ENCODE measurements at places on chromosomes 16 and 17.

DNA sequence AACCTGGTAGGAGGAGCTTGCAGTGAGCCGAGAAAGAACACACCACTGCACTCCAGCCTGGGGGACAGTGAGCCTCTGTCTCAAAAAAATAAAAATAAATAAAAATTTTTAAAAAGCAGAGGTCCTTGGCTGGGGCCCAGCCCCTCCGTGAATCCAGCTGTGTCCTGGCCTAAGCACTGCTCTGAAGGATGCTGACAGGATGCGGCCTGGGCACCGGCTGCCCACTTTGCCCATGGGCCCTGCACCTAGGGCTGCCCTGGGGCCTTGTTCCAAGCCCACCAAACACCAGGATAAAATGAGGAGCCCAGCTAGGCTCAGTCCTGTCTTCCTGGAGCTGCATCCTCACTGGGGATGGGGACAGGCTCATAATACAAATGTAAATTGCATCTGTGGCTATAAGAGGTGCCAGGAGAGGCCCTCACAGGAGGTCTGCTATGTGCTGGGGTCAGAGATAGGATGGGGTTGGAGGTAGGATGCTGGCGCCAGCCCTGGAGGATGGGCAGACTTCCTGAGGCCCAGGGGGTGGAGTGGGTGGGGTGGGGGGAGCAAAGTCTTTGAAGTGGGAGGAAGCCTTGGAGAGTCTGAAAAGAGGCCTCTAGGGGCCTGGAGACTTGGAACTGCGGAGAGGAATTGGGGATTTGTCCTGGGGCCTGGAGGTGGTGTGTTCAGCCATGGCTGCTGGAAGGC is 6.2 kb downstream of the C16orf89 start:
- DNase-seq = no peak

GRCh38 chr17:13222975-13223374 is 205.1 kb upstream of the ELAC2 start:
- DNase-seq = peak; percentile 87

GRCh38 chr16:87897521-87898505 is 28.5 kb upstream of the SLC7A5 start:
- DNase-seq = no peak

DNA sequence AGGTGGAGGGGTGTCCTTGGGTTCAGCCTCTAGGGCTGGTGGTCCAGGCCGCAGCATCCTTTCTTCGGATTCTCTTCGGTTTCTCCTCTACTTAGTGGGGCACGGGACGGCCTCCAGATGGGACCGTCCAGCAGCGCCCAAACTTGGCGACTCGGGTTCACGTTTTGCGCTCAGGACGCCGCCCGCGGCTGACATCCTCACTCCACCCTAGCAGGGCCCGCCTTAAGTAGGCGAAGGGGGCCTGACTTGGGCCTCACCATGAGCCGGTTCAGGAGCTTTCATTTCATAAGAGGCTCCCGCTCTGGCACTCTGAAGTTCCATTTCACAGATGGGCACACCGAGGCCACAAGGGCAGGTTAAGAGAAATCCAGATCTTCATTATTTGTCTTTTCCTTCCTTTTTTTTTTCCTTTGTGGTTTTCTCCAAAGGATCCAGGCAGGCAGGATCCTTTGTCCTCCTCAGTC is 141.2 kb downstream of the SEC14L1 start:
- DNase-seq = no peak

GRCh38 chr16:78988361-78988969 is 612.1 kb downstream of the MAF start:
- no peak for DNase-seq

- no peak for DNase-seq
Measured at GRCh38 chr17:72365857-72366414, 245.1 kb downstream of the SOX9 start.

GRCh38 chr16:77295896-77296295 is 96.7 kb downstream of the SYCE1L start:
- no peak for DNase-seq

DNA sequence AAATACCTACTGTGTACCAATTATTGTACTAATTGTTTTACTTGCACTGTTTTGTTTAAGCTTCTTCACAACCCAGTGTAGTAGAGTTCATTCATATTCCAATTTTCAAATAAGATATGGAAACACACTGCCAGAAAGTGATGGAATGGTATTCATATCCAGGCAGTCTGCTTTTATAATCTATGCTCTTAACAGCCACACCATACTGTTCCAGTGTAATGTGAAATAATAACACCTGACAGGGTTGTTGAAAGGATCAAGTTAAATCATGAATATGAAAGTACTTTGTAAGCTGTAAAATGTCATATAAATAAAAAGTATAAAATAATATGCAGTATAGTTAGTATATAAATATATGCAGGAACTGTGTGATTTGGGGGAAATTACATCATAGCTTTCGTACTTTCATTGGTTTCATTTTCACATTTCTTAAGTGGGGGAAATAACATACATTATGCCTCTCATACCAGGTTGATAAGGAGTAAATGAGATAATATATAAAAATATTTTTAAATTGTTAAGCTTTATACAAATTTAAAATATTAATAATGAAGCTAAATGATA is 230.8 kb downstream of the TANC2 start:
- no peak for DNase-seq

DNA sequence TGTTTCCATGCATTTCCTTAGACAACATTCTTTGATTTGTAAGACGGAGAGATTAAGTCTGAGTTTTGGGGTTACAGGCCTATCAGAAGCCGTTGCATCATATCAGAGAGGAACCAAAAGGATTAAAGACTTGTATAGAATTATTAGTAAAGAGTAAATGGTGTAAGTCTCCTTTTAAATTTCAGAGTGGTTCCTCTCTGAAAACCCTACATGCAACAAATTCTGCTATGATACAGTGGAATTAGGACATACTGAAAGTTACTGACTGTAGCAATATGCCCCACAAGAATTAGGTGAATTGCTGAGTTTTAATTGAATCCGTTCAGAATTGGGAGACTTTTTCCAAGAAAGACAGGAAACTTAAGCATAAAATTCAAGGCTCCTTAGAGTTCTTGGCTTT is 221.6 kb downstream of the FTO start:
- no peak for DNase-seq

- no peak for DNase-seq
Measured at GRCh38 chr17:51045621-51046020, 75.0 kb downstream of the SPAG9 start.

GRCh38 chr17:19354748-19355147 is 7.8 kb downstream of the B9D1 start:
- no peak for DNase-seq

GRCh38 chr17:17106756-17107155 is 64.5 kb downstream of the MPRIP start:
- no peak for DNase-seq

DNA sequence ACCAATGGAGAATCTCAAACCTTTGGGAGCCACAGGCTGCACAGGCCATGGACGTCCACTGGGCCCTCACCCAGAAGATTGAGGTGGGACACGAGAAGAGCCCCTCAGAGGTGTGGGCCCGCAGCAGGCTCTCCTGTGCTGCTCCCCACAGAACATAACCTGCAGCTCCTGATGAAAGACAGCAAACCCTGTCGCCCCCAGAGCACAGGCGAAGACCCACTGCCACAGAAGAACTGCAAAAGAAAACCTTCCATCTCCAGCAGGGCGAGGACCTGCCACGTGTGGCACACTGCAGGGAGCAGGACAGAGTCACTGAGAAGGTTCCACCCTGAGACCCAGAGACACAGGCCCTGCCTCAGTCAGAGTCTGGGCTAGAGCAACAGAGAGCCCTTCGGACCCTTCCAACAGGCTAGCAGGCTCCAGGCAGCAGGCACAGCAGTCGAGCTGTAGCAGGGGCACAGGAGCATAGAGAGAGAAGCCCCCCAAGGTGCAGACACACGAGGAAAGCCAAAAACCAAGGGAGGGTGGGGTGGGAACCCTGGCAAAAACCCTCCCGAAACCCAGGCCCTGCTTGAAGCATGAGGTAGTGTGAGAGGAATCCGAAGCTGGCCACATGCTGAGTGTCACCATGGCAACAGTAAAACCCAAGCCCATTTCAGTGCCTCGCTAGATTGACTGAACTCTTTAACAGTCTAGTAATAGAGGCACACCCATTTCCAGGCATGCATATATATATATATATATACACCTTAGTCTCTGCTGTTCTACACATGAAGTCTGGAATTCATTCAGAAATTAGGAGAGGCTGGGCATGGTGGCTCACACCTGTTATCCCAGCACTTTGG is 60.0 kb upstream of the CHMP6 start:
- DNase-seq = no peak

DNA sequence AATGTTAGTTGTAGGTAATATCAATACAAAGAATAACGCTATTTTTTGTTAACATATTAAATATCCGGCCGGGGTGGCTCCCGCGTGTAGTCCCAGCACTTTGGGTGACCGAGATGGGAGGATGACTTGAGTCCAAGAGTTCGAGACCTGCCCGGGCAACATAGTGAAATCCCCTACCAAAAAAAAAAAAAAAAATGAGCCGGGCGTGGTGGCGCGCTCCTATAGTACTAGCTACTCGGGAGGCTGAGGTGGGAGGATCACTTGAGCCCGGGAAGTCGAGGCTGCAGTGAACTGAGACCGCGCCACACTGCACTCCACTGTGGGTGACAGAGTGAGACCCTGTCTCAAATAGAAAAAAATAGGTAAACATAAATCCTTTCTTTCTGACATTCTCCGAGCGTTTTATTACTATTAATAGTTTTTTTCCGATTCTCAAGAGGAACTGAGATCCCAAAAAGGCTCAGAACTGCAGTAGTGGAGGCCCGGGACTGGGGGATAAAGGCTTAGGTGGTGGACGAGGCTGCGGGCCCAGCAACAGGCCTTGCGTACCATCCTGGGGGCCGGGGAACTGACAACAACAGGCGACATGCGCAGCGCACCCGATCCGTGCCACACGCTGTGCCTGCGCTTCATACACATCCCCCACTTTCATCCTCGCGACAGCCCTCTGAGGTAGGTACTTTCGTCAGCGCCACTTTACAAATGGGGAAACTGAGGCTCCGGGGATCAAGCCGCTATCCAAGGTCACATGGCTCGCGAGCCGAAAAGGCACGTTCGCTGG is 919 bp downstream of the N4BP1 start:
- DNase-seq = peak; percentile 1

GRCh38 chr16:14109782-14110727 is 38.9 kb downstream of the MRTFB start:
- no peak for DNase-seq

DNA sequence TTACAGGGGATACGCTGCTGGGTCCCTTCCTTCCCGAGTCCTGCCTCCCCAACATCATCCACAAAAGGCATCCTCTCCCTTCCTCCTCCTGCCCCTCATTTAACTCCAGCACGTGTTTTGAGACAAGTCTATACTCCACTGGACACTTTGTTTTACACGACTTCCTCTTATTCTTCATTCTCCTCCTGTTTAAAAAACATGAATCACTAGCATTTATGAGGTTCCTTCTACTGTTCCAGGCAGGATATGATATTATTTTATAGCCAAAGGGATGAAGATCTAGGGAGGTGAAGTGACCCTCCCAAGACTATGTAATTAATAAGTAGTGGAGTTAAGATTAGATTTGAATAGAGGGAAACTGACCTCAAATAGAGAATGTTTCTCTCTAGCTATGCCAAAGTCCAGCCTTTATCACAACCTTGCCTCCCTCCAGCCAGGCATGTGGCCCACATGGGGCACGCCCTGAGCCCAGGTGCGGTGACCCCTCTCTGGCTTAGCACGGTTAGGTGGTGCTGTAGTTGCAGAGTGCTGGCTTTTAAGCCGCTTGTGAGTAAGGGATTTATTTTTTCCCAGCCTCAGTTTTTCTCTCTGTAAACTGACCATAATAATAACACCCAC is 1.3 kb upstream of the HSD17B2 start:
- no peak for DNase-seq

GRCh38 chr17:49739641-49740271 is 24.2 kb downstream of the FAM117A start:
- no peak for DNase-seq

DNA sequence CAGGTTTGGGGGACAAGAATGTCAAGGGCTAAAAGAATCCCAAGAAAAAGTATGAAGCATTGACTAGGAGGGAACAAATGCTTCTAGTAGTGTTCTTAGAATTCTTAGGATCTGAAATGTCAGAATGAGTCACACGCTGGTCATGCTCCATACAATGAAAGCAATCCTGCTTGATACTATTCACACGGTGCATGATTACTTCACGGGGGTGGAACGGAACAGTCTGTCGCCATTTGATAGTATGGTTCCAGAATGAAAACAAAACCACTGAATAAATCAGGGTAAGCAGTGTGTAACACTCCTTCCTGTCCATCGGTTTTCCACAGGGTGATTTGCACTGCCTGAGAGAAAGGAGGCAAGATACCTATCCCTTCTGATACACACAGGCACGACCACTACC is 22.9 kb upstream of the YWHAE start:
- no peak for DNase-seq

DNA sequence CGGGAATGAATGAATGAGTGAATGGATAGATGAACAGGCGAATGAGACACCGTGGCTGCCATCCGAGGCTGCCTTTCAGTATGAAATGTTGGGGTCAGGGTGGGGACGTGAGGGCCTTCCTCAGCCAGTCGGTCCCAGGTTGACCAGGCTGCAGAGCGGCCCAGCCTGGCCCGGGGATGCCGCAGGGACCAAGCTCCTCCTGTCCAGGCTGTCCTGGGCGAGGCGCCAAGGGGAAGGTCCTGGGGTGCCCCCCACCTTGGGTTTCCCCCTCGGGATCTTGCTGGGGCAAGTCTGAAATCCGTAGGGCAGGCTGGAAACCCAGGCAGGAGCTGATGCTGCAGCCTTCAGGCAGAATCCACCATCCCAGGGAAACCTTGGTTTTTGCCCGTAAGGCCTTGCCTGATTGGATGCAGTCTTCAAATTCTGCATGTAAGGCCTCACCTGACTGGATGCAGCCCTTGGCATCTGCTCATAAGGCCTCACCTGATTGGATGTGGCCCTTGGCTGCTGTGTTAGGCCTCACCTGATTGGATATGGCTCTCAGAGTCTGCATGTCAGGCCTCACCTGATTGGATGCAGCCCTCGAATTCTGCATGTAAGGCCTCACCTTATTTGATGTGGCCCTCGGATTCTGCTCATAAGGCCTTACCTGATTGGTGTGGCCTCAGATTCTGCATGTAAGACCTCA is 61.7 kb upstream of the ZNF469 start:
- DNase-seq = no peak

DNA sequence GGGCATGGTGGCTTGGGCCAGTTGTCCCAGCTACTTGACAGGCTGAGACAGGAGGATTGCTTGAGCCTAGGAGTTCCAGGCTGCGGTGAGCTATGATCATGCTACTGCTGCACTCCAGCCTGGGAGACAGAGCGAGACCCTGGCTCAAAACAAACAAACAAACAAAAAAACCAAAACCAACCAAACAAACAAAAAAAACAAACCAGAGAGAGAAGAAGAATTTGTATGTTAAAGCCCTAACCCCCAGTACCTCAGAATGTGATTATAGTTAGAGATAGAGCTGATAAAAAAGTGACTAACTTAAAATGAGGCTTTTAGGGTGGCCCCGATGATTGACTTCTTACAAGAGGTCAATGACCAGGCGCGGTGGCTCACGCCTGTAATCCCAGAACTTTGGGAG is 1.7 kb upstream of the MMP25 start:
- DNase-seq = no peak

GRCh38 chr17:77400445-77400870 is 259.7 kb downstream of the SEC14L1 start:
- no peak for DNase-seq

Measured in NCI-H1930 (cell line).